NCI-H1417 treated with DMSO at 0.1 percent for 48 hours (cell line): ENCODE measurements at places on chromosomes 13 and 19.
A peak's percentile ranks its signal among the peaks of the same experiment; 100 is the strongest.

GRCh38 chr13:25881971-25882451, 169.8 kb downstream of the SHISA2 start:
- DNase-seq: peak; percentile 44

DNA sequence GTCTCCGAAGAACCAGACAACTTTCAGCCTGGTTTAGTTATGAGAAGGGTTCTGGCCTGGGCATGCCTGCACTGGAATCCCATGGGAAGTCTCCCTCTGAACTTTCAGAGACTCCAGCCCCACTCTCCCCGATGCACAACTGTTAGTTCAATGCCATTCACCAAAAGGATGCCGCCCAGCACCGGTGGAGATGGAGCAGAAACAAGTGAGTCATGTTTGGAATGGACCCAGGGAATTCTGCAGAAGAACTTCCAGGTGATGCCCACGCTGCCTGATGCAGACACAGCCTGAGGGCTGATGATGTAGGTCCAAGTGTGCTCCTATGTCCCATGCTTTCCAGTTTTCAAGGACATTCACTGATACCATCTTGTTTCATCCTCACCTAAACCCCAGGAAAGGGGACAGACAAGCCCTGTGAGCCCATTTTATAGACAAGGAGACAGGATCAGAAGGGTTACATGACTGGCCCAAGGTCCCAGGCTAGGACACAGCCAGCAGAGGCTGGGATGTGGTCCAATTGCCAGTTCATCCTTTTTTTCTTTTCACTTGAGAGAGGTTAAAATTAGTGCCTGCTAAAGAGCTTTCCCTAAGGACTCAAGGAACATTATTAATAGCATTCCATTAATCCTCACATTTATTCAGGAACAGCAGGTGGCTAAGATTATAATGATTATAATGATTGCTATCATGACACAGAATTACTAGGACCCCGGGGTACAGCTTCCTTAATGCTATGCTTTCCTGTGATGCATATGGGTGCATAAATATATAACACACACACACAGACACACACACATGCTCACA, 39.5 kb downstream of the SIAH3 start:
- DNase-seq: no peak

- peak; percentile 18 for DNase-seq
Observed at GRCh38 chr19:6125571-6125989, 9.9 kb upstream of the ACSBG2 start.

DNA sequence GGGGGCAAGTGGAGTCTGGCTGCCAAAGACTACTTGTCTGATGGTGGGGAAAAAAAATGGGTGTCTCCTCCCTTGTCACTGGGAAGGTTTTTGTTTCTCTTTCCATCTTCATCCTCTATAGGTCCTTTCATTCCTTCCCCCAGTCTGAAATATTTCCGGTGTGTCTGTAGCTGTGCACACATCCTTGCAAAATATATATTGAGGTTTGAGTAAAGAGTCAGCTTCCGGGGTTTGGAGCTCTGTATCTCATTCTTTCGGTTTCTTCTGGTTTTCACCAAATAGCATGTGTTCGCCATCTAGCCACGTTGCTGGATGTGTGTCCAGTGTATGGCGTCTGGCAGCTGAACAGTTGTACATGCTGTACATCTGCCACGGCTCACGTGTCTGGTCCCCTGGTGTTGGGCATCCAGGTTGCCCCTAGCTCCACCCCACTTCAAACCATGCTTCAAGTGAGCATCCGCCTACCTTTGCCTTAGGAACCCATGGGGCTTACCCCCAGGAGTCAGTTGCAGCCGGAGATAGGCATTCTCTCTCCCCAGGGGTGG, 142.2 kb downstream of the SIPA1L3 start:
- DNase-seq: no peak

DNA sequence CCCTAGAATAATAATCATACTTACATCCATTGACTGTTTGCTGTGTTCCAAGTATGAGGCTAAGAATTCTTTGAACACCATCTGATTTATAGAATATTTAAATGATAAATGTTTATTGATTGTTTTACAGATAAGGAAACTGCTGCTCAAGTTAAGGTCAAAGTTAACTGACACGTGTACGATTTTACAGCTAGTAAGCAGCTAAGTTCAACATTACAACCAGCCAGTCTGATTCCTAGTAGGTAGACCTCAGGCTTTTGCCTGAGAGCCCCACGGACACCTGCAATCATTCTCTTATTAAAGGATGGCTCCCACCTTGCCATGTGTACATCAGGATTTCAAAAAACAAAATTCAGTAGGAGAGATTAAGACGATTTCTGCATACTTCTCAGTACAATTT, 141.9 kb downstream of the SPRY2 start:
- DNase-seq: no peak

DNA sequence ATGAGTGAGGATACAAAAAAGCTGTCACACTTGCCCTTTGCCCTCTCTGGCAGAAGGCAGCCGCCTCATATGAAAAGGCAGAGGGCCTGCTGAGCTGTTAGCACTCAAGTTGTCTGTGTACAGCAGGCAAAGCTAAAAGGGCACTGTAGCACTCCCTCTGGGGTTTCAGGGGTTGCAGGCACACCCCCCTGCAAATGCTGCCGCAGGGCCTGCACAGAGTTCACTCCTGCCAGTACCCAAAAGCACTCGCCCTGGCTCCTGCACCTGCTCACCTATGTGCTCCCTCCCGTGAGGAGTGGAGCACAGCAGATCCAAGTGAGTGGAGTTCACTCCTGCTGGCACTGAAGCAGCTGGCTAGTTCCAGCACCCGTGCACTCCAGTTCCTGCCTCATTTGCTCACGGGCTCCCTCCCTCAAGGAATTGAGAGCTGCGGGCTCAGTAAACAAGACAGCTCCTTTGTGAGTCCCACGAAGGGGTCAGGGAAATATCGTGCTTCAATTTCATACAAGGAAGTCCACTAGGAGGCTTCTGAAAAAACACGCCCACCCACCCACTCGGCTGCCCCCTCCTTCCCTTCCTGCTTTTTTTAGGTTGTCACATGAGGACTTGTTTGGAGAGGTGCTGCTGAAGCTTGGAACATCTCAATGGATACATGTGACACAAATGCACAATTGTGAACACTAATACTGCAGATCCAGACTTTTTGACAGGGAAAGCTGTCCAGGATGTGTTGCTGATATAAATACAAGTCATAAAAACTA, 9.9 kb upstream of the RCBTB2 start:
- no peak for DNase-seq

DNA sequence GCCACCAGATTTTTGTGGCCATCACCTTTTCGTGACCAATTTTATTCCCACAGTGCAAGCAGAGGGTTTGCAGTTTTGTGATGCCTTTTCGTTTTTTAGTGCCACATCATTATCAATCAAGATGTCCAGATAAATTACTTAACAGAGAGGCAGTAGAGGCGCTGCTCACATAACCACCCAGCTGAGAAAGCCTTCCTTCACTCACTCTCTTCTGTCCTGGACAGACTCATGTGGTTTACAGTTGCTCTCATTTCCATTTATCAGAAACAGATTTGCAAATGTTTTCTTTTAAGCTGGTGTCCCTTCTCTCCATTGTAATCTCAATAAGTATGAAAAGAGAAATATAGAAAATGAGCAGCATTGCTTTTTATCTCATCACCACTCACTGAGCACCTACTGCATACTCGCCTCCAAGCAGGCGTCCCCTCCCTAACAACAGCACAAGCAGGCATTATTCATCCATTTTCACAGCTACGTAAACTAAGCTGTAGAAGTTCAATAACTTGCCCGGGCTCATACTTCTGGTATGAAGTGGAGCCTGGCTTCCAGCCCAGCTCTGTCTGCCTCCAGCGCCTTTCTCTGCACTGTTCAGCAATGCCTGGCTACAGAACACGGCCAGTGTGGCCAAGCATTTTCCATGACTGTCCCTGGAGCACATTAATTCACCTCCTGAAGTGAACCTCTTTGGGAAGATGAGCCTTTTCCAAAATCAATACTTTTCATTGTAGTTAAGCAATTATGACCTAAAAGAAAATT, 34.6 kb upstream of the KATNAL1 start:
- no peak for DNase-seq

GRCh38 chr19:38323291-38323690, 3.6 kb downstream of the KCNK6 start:
- DNase-seq: no peak

DNA sequence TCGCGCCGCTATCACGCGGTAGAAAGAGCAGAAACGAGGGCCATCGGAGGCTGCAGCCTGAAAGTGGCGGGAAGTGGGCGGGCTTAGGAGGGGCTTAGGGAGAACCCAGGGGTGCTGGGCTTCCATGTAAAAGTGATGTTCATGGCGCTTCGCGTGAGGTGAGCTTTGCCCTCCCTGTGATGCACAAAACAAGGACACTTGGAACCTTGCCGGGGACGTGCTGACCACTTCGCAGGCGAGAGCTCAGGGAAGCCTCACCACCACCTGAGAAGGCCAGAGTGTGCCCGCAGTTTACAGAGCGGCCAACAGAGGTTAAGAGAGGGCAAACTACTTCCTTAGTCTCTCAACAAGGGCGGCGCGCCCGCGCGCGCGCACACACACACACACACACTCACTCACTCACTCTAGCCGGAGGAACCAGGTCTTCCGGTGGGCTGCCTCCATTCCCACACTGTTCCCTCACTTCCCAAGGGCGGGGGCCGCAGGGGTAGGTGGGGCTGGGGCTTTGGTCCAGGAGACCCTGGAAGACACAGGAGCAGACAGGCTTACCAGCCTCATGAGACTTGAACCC, 651 bp downstream of the GAPDHS start:
- DNase-seq: no peak

- DNase-seq: no peak
Observed at GRCh38 chr13:27913160-27913559, 6.6 kb upstream of the PDX1 start.

- no peak for DNase-seq
Observed at GRCh38 chr19:44737238-44738071, 11.1 kb upstream of the BCL3 start.

GRCh38 chr19:49217382-49217781, 59.8 kb downstream of the TRPM4 start:
- no peak for DNase-seq

DNA sequence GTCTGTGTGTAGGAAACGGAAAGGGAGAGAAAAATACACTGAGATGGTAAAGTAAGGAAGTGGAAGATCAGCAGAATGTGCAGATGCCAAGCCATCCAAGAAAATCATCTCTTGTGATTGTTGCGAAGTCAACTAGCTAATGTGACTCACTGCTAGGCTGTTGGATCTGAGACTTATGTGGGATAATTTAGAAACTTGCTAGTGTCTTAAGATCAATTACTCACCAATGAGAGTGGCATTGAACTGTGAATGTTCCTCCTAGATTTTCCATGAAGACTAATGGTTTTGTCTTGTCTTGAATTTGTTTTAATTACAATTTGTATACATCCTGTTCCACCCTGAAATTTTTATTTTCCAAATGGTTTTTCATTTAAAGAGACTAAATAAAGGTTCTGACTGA, 771.6 kb downstream of the EFNB2 start:
- DNase-seq: no peak

- no peak for DNase-seq
Observed at GRCh38 chr13:35496761-35497386, 20.4 kb upstream of the MAB21L1 start.

- no peak for DNase-seq
Observed at GRCh38 chr19:16460454-16460853, 11.3 kb downstream of the EPS15L1 start.

GRCh38 chr13:96988441-96988840, 5.8 kb downstream of the OXGR1 start:
- DNase-seq: no peak

DNA sequence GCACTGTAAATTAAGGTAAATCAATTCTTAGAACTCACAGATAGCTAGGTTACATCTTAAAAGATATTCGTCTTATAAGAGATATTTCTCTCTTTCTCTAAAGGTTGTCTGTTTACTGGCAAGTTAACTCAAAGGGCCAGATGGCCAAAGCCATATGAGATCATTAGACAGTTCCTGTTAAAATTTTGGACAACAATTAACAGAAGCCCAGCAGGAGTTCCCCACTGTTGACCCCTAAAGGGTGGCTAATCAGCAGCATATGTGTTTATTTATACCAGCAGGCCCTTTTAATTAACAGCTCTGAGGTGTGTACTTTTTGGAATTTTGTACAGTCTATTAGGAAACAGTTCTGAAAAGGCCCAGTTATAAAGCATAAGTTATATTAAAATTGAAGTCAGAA, 245.8 kb downstream of the LIG4 start:
- DNase-seq: no peak

- DNase-seq: no peak
Observed at GRCh38 chr19:13314761-13315160, 164.6 kb downstream of the IER2 start.

GRCh38 chr19:6556480-6557195, 25.8 kb downstream of the TNFSF9 start:
- DNase-seq: no peak

GRCh38 chr19:49447485-49448431, 3.9 kb downstream of the PIH1D1 start:
- no peak for DNase-seq

GRCh38 chr13:73754241-73754640, 380.0 kb downstream of the KLF12 start:
- no peak for DNase-seq

- DNase-seq: no peak
Observed at GRCh38 chr19:6279620-6279930, 200 bp downstream of the MLLT1 start.

GRCh38 chr13:106612688-106613087, 44.8 kb upstream of the ARGLU1 start:
- no peak for DNase-seq

DNA sequence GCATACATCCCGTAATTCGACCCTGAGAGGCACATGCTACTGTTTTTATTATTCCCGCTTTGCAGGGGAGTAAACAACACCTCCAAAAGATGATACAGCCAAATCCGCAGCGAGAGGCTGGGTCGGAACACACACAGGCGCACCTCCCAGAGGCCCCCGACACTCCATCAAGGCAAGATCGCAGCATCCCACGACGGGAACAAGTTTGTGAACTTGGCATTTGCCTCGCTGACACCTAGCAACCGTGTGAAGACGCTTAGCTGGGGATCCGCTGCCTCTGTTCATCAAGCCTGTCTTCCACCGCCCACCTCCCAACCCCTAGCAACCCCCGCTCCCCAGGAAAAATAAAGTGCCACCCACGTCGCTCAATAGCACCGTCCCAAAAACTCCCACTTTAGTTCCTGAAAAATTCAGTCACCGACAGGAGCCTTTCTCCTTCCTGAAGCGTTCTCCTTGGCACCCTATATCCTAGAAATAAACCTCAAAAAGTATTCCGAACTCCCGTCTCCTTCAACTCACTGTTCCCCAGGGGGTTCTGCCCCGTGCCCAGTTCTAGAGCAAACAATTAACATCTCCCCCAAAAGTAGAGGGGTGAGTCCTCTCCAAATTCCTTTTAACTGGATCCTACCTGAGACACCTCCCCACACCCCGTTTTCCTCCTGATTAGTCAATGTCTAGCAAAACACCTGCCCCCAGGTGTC, 1.7 kb downstream of the GNG7 start:
- DNase-seq: no peak
